Anterior cingulate cortex (tissue), 58 donors: ENCODE measurements at places on chromosomes 11 and 22.

- DNase-seq, result no peak
Measured at GRCh38 chr11:15563054-15563453, 448.3 kb downstream of the INSC start.

- DNase-seq, result no peak
Measured at GRCh38 chr11:1896468-1896867, 4.8 kb upstream of the PRR33 start.

- peak; percentile 12 for DNase-seq
Measured at GRCh38 chr22:37930270-37930951, 23.0 kb downstream of the C22orf23 start.

DNA sequence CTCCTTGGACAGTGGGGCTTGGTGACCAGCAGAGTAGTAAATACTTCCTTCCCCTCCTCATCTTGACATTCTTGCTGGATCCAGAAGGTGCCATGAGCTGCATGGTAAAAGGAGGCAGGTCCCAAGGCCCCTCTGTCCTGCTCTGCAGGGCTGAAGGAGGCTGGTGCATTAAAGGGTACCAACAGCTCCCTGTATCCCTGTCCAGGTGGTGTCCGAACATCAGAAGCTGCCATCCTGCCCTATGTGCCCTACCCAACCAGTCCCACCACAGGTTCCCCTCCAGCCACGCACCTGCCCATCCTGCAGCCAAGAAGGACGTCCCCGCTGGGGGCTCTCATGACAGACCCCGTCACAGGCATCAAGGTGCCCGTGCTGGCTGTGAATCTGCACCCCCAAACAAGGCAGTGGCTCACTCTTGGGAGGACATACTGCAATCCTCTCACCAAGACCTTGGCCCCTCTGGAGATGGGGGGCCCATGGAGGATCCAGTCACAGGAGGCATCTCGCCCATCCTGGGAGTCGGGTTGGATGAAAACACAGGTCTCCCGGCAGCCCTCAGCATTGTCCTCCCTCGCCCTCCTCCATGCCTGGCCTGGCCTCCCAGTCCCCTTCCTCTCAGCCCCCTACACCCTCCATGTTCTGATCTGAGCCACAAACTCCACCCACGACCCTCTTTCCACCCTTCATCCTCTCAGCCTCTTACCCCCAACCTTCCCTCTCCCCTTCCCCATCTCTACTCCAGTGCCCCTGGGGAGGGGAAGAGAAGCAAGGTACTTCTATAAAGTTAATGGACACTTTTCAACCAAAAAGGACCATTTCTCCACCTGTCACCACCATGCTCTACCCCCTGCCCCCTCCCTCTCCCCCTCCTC is 55.1 kb downstream of the BTG4 start:
- no peak for DNase-seq

DNA sequence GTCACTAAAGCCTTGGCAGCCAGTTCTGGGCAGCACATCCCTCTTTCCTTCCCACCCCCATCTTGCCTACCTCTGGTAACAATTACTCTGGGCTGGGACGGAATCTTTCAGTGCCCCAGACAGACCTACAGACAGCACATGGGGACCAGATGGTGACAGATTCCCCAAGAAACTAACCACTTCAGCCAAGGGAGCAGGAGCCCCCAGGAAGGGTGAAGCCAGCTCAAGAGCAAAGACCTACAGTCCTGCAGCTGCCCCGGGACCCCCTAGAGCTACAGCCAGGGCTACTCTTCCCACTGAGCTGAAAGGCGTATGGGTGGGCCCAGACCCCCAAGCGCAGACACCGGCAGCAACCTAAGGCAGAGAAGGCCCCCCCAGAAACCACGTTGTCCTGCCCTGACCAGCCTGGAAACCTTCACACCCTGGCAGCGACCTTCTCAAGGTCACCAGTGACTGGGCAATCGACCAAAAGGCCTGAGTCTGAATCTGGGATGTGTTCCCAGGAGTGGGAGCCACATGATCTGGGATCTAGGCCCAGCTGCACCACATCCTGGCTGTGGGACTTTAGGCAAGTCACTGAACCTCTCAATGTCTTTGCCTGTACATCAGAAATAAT is 65.8 kb downstream of the LRRC32 start:
- no peak for DNase-seq

- DNase-seq, result no peak
Measured at GRCh38 chr22:29040385-29041275, 21.0 kb downstream of the C22orf31 start.

DNA sequence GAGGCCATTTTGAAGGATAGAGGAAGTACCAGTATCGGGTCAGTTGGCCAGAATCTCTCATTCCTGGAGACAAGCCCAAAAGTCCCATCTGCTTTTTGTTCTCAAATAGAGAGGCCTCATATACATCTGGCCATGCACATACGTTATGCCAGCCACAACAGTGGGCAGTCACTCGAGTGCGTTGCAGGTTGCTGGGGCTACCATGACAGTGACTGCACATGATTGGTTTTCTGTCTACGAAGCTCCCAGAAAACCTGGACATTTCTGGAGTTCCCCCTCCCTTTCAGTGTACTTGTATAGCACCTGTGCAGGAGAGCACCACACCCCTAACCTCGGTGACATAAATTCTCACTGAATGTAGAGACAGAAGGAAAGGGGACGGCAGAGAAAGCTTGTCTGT is 62.1 kb downstream of the C22orf31 start:
- no peak for DNase-seq

DNA sequence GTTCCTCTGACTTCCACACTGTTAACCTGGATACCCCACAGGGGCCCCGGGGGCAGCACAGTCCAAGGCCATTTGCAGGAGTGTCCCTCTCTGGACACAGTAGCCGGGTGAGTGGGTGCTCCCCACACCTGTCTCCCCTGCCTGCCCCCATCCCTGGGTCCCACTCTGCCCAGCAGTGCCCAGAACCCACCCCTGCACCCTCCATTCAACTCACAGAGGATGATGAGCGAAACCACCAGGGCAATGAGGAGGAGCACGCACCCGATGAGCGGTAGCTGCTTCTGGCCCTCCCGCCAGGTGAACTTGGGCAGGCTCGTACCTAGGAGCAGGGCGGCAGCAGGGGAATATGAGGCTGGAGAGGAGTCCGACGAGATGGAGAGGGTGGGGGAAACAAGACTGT is 12.2 kb downstream of the TMPRSS13 start:
- DNase-seq, result no peak

GRCh38 chr22:39690881-39691605 is 120.5 kb downstream of the CACNA1I start:
- peak; percentile 15 for DNase-seq

DNA sequence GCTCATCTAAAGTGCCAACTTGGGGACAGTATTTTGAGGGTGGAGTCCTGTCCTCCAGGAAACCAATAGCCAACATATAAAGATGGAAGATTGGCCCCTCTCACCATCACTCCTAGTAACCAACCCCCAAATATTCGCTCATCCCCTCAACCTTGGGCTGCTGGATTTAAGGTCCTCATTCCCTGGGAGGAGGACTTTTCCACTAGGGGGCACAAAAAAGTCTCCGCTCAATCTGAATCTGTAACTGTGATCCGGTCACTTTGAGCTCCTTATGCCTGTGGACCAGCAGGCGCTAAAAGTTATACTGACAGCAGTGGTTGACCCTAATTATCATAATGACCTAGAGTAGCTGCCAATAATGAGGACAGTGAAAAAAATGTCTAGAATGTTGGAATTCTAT is 20.5 kb upstream of the CLPB start:
- no peak for DNase-seq

GRCh38 chr11:35549787-35550186 is 24.4 kb upstream of the PAMR1 start:
- no peak for DNase-seq

DNA sequence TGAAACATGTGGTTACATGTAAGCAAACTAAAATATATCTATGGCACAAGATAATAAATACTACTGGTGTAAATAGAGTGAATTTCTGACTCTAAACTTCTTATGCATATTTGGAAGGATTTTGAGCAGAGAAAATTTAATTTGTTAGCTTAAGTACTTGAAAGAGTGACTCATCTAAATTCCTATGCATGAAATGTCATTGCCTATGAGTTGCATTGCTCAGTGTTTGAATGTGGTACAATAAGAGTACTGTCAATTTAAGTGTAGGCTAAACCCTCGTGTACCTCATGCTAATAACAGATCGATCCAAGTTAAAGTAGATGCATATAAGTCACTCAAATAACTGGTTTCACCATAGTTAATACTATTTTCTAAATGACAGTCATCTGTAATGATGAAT is 5.3 kb upstream of the CARD18 start:
- DNase-seq, result no peak

DNA sequence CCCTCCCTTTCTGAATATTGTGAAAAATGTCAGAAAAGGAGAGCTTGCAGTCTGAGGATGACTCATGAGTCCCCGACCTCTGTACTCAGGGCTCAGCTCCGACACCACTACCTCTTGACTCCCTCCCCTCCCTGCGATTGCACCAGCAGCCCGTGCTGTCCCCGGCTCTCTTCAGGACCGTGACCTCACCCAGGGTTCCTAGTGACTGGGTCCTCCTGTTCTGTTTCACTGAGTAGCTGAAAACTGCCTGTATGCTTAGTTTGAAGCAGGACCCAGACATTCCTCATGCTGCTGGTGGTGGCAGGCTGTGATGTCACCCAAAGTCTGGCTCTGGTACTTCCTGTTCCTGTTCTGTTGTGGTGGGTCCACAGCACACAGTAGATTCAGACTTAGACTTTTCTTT is 11.7 kb downstream of the PHRF1 start:
- DNase-seq, result no peak

GRCh38 chr22:42326301-42326700 is 55.8 kb upstream of the TCF20 start:
- no peak for DNase-seq

DNA sequence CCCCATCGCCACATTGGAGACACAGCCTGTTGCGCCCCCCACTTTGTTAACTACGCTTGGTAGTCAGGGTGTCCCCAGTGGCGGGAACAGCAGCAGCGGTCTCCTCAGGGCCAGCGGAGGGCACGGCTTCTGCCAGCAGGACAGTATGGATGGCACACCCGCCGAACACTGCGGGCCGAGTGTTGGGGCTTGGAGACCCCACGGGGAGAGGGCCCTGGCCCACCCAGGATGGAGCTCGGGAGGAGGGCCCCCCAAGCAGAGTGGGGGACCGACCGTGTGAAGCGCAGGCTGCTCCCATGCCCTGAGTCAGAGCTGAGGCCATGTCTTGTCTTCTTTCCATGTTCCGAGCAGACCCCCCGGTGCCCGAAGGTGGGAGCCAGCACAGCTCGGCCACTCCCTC is 17.8 kb downstream of the MRPL23 start:
- no peak for DNase-seq

GRCh38 chr11:128279866-128280265 is 307.5 kb downstream of the ETS1 start:
- no peak for DNase-seq
